Right ventricle myocardium superior (tissue), 1 donor: ENCODE measurements at places on chromosomes 6 and 20. TPM values are rescaled to one million over a fixed set of nuclear protein-coding genes. Genes with fewer than 3 reads are reported as not detected.

DEFB132 gene
- not detected for total RNA-seq

DNA sequence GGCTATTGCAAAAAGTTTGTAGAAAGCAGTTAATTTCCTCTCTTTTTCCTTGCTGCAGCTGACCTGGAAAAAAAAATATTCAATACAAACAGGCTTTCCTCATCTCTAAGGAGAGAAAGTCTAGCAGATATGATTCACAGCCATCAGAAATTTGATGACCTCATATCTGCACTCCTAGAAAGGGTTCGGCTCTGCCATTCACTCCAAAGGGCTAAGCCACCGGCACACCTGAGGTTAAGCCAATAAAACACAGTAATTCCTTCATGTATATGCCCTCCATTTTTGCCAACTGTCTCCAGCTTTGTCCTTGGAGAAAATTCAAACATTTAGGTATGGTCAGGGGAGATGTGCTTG is 18.7 kb upstream of the LY86 start:
- DNase-seq, result no peak

RNF182 gene
- total RNA-seq, result not detected

- no peak for DNase-seq
Observed at GRCh38 chr20:47466213-47466612, 35.5 kb upstream of the NCOA3 start.

FBXO9 gene
- 40.2 TPM for total RNA-seq

DNA sequence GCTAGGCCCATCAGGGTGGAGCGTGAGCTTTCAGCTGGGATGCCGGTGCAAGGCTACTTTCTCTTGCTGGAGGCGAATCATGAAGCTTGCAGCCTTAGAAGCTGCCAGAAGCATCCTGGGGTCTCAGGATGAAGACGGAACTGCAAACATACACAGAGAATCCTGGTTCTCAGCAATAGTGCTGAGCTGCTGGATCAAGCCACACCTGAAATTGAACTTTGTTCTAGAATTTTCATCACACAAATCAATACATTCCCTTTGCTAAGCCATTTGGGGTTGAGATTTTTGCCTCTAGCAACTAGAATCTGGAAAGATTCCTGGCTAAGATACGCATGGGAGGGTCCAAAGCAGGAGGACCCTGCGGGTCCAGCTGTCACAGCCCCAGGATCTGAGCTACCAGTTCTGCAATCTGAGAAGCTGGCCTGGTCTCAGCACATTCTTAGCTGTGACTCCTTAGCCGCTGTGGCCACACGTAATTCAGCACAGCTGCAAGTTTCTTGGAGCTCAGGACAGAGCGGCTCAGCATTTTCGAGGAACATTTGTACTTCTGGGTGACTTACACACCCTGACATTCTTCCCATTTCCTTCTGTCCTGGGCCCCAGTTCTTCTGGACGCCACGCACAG is 6.6 kb upstream of the ARFGAP1 start:
- DNase-seq, result no peak

WFDC12 gene
- total RNA-seq, result not detected
